ENCODE measurements at places on chromosomes 11 and 22. TPM values are rescaled to one million over a fixed set of nuclear protein-coding genes. Genes with fewer than 3 reads are reported as not detected.

DNA sequence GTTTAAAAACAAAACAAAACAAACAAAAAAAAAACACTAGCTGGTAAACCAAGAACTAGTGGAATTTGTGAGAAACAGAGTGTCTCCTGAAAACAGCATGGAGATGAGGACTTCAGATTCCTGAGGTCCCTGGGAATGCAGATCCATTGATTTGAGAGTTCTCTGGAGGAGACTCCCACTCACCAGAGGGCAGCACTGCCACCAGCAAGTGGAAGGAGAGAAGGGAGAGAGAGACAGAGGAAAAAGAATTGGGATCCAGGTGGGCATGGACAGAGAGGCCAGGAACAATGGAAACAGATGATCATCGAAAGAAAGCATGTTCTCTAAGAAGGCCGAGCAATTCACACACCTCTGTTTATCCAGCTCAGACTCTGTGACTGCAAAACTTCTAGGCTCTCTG is 31.8 kb downstream of the ETS1 start:
- no peak for DNase-seq

DNA sequence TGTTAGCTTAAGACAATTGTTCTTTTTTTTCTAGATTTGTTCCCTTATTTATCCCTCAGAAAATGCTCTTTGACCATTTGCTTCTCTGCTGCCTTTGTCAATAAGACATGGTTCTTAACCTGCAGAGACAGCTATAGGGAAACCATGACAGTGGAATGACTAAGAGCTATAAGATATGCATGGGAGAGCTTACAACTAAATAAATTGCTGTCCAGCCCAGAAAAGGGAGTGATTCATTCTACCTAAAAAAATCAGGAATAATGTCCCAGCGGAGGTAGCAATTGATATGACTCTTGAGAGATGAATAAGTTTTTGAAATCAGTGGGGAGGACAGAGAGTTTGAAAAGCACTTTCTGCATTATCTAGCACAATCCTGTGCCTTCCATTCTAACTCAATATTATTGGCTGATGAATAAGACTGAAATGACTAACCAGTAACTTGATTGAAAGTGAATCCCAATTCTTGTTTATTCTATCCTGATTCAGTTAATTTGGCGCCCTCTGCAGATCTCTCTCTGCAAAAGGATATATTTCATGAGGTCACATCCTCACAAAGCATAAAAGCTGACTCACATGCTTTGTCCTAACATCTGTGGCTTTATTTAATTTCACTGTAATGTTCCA is 680.5 kb upstream of the API5 start:
- DNase-seq = no peak

DNA sequence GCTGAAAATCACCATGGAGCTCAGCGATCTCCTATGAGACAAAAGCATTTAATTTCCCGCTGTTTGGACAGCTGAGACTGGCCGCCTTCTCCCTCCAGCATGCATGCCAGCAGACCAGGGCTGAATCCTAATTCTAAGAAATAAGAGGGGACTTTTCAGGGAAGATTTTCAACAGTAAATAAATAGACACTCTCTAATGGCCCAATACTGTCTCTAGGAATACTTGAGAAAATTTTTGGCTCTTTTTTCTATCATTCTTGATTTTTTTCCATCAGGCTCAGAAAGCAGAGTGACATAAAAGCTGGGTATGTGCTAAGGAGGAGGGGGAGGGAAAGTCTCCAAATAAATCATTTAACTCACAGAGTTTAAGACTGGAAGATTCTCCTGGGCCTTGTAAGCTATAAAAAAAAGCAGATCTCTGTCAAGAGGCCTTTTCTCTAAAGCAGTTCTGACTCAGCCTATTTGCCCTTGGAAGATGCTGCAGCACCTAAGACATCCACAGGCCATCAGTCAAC is 17.6 kb upstream of the SPON1 start:
- no peak for DNase-seq

The RHOG gene
- 144 TPM for polyA plus RNA-seq

The CWF19L2 gene
- polyA plus RNA-seq = 6.7 TPM

The IGSF9B gene
- polyA plus RNA-seq = 2.2 TPM

GRCh38 chr22:42645938-42646568 is 3.1 kb downstream of the CYB5R3 start:
- DNase-seq = no peak

DNA sequence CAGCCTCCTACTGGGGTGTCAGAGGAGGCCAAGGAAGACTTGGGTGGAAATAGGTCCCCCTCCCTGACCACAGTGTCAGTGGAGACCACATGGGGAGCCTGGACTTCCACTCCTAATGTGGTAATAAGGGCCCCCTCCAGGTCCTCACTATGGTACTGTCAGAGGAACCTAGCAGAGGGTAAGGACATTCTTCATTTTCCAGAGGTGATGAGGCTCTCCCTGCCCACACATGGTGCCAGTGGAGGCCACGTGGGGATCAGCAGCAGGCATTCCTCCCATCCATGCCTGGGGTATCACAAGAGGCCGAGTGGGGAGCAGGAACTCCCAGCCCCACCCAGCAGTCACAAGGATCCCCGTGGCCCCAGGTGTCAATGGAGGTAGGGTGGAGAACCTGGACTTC is 6.5 kb upstream of the CLDN5 start:
- no peak for DNase-seq

GRCh38 chr11:130908770-130909625 is 7.3 kb downstream of the SNX19 start:
- no peak for DNase-seq

GRCh38 chr11:10778217-10778970 is 27.3 kb downstream of the CTR9 start:
- no peak for DNase-seq

The TMEM25 gene
- polyA plus RNA-seq = 26.4 TPM

GRCh38 chr11:120610111-120610510 is 98.6 kb downstream of the GRIK4 start:
- DNase-seq = no peak

The CRYBB3 gene
- not detected for polyA plus RNA-seq

The MYEOV gene
- not detected for polyA plus RNA-seq

DNA sequence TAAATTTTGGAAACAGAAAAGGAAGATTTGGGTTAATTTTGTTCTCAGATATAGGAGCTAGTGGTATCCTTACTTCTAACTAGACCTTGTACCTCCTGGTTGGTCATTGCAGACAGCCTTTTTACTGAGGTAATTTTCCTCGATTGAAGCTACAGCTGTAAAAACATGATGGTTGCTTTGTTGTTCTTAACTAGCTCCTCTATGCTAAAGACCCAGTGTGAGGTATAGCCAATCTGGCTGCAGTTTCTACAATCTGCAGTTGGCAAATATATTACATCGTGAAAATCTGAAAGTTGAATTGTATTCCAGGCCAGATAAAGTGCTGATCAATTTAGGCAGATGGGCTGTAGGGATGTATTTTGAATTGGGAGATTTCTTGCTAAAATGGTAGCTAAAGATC is 116.5 kb downstream of the AASDHPPT start:
- no peak for DNase-seq

DNA sequence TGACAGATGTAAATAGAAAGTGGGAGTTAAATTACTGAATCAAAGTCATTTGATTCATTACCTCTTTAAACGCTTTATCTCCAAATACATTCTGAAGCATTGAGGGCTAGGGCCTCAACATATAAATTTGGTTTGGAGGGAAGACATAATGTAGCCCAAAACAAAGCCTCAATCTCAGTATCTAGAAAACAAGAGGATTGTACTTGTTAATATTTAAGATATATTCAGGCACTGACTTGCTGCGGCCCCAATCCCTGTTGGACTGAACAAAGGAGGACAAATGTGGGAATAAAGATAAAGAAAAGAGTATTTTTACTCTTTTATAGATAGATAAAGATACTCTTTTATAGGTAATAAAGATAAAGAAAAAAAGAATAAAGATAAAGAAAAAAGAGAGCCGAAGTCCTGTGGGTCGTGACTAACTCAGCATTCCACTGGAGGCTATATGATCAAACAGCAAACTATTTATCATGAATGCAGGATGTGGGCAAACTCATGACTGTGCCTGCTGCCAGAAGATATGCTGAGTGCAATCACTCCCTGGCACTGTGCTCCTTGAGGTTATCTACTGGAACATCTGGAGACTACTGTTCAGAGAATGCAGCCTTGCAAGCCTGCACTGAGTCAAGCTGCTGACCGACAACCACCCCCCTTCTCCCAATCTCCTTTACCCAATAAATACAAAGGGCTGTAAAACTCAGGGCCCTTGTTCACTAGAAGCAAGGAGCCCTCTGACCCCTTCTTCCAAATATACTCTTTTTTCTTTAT is 6.9 kb downstream of the OR10V1 start:
- DNase-seq = no peak

- no peak for DNase-seq
These were observed 148.1 kb upstream of the BLID start for GRCh38 chr11:122264121-122264520.

DNA sequence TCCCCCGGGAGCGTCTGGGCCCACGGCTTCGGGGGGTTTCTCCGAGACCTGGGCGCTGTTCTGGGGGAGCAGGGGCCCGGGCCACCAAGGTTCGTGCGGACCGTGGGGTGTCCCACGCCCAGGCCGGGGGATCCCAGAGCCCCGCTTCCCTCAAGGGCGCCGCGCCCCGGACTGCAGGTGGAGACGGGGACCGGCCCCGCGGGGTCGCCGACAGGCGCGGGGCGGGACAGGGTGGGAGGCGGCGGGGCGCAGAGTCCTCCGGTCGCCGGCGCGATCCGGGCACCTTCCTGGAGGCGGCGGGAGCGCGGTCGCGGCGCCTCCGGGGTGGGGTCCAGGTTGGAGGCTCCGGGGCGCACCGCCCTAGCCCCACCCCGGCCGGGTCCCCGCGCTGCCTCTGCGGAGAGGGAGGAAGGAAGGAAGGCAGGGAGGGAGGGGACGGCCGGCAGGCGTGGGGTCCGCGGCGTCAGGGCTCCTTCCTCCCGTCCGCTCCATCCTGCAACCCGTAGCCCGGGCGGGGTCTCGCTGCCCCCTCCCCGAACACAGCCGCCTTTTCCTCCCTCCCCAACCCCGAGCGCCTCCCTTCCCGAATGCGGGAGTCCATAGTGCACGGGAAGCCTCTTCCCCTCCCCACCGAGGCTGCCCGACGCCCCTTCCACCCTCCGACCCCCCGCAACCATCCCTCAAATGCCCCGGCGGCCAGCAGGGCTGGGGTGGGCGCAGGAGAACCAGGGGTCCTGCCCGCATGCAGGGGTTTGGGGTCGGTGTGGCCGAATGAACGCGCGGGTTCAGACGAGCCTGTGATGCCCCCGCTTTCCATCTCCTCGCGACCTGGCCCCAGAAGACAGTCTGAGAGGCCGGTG is 4.3 kb upstream of the ZBED4 start:
- no peak for DNase-seq

DNA sequence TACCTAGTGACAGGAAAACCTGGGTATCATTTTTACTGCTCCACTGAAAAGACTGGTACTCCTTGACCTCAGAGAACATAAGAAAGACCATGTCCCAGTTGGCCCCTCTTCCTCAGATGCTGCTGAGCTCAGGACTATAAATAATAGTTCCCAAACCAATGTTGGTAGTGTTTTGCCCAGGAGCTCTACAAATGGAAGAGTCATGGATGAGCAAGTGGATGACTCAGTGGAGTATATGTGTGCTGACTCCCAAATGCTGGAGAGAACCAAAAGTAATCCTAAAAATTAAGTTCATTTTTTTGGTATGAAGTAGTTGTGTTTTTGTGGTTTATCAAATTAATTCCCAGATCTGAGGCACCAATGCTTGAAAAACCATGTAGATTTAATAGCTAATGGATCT is 482.0 kb downstream of the KCNA4 start:
- DNase-seq = no peak

The ASCL2 gene
- polyA plus RNA-seq = 0.23 TPM

- DNase-seq = no peak
These were observed 286.7 kb downstream of the MN1 start for GRCh38 chr22:27514601-27515523.

DNA sequence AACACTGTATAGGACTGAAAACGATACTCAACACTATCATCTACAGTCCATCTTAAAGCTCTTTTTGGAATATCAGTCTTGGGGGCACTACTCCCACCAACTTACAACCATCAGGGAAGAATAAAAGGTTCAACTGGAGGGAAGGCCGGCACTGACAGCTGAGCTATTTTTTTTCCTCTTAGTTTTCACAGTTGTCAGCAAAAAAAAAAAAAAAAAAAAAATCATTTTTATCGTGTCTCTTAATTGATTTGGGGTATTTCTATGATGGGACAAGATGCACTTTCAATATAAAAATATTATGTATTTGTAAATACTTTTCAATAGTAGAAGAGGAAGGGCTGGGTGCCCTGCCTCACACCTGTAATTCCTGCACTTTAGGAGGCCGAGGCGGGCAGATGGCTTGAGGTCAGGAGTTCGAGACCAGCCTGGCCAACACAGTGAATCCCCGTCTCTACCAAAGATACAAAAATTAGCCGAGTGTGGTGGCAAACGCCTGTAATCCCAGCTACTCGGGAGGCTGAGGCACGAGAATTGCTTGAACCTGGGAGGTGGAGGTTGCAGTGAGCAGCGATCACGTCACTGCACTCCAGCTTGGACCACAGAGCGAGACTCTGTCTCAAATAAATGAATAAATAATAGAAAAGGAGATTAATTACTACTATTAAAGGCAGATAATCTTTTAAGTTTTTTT is 1.5 kb downstream of the KIF18A start:
- DNase-seq = no peak

The SYT9 gene
- not detected for polyA plus RNA-seq

All from naive thymus-derived CD8-positive, alpha-beta T cell (primary cell).